ENCODE measurements at places on chromosomes 7 and 10. TPM values are rescaled to one million over a fixed set of nuclear protein-coding genes. Genes with fewer than 3 reads are reported as not detected.

DNA sequence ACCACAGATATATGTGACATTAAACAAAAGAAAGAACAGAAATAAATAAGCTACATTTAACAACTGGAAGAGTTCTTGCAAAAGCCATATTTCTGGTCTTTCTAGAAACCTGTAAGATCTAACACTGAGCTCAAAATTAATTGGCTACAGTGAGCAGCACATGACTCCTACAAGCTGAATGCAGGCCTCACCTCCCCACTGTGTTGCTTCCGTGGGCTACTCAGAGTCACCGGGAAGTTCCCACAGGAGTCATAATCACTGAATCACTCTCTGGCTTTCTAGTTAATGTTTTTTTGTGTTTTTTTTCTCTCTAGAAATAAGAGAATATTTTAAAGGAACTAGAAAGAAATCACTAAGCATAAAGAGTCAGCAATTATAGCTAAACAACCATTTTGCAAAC, 10.2 kb upstream of the MRPS24 start:
- peak; percentile 48 for DNase-seq

HOXA1 gene
- 2.5 TPM for total RNA-seq

DNA sequence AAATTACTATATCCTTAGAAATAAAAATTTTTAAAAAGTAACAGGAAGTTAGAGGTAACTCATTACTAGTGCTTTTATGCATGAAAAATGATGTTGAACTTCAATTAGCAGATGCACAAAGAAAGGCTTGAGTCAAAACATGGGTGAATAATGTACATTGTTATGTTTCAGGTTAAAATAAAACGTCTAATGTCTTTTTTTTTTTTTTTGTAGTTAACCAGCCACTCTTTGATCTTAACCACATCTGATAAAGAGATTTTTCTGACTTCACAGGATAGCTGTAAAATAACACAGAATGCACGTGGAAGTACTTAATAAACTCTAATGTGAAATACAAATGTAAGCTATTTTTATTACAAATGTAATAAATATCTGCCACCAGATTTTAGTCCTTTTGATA, 61.7 kb downstream of the GSAP start:
- DNase-seq: no peak

DNA sequence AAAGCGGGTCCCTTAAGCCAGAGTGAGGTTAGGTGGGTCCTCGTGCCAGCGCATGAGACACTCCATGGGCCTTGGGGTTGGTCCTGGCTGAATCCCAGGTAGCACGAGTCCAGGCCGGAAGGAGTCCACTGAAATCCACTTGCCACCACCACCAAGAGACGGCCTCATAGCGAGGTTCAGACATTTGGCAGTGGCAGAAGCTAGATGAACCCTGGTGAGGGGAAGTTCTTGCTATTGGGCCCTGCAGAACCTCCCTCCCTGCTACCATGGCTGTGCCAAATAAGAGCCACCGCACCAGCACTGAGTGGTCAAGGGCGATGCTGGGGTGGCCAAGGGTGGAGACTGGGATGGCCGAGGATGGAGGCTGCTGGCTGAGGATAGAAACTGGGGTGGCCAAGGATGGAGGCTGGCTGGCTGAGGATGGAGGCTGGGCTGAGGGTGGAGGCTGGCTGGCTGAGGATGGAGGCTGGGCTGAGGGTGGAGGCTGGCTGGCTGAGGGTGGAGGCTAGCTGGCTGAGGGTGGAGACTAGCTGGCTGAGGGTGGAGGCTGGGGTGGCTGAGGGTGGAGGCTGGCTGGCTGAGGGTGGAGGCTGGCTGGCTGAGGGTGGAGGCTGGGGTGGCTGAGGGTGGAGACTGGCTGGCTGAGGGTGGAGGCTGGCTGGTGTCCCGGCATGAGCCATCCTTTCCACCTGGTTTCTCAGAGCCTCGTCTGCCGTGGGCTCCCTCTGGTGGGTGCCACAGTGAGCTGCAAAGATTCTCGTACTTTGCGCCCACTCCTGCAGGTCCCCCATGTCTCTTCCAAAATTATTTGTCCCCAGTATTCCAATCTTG, 88.2 kb downstream of the ELFN1 start:
- DNase-seq: peak; percentile 11

DNA sequence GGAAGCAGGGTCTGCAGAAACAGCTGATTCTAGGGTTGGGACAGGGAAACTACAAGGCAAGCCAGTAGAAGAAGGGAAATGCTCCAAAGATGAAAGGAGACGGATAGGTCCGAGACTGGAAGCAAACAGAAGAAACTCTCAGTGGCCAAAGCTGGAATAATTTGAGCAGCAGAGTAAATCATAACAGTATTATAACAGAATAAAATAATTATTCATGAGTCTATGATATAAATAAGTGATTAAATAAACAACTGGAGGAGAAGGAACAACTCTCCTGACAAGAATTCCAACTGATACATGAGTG, 27.6 kb downstream of the EZH2 start:
- DNase-seq: no peak

GRCh38 chr7:127380479-127380878, 12.0 kb downstream of the ZNF800 start:
- no peak for DNase-seq

DNA sequence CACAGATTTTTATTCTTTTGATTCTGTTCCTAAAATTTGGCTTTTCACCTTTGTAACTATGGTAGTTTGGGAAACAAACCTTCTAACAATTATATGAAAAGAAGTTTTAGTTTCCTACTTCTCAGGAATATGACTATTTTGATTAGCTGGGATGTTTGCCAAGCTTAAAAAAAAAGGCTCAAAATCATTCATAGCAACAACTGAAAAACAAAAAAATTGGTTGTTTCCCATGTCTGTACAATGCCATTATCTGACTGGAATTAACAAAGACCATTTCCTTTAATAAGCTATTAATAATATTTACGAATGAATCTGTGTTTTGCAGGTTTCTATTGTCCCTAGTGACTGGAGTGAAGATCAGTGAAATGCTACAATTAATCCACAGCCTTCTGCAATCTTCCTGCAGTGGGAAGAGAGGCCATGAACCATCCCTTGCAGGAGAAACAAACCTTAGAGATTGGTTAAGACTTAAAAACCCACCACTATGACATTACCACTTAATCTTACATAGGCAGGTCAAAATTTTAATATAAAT, 4.2 kb downstream of the PURB start:
- DNase-seq: no peak

DNA sequence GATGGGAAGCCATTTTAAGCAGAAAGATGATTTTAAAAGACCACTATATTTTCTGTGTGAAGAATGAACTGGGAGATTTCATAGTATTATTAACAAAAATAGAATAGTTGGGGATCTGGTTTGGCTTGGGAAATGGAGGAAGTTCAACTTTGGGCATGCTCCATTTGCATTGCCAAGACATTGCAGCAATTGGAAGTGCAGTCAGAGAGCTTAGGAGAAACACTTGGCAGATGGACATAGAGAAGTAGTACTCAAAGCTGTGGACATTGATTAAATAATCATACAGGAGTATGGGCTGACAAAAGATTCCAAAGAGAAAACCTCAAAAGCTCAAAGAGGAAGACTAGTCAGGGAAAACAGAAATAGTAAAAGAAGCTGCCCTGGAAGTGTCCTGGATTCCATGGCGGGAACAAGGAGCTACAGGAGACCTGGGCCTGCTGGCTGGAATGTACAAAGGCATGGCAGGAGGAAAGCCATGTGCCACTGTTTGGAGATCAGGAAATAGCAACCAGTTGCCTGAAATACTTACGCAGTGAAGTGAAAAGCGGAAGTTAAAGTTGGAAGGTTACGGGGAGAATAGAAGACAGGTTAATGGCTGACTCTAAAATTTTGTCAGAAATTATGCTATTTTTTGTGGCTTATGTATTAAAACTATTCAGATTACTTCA, 93.6 kb upstream of the MXI1 start:
- DNase-seq: no peak

DNA sequence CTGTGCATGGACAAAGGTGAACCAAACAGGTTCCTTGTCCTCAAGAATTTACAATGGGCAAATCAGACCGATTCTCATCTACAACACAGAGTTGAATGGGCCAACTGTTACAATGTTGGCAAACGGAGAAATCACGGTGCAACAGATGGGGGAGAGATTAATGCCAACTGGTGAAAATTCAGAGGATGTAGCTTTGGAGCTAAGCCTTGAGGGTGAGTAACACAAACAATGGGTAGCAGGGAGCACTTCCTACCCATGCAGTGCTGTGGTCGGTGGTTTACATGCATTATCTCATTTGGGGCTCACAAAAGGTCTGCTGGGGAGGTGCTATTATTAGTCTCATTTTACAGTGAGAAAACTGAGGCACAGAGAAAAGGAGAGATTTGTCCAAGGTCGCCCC, 902 bp upstream of the NFE2L3 start:
- DNase-seq: no peak

DNA sequence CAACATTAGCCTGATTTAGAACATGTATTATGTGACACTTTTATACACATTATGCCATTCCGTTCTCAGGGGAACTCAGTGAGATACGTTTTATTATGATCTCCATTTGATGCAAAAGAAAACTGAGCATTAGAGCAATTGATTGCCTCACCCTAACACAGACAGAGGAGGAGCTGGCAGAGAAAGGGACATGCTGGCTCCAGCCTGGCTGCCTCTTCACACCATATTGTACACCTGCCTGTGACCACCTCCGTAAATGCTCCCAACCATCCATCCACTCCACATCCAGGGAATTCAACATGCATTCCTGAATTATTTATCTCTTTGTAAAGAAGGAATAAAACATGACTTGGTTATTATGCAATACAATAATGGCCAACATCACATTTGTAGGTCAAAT, 195.0 kb upstream of the STK17A start:
- DNase-seq: no peak

DNA sequence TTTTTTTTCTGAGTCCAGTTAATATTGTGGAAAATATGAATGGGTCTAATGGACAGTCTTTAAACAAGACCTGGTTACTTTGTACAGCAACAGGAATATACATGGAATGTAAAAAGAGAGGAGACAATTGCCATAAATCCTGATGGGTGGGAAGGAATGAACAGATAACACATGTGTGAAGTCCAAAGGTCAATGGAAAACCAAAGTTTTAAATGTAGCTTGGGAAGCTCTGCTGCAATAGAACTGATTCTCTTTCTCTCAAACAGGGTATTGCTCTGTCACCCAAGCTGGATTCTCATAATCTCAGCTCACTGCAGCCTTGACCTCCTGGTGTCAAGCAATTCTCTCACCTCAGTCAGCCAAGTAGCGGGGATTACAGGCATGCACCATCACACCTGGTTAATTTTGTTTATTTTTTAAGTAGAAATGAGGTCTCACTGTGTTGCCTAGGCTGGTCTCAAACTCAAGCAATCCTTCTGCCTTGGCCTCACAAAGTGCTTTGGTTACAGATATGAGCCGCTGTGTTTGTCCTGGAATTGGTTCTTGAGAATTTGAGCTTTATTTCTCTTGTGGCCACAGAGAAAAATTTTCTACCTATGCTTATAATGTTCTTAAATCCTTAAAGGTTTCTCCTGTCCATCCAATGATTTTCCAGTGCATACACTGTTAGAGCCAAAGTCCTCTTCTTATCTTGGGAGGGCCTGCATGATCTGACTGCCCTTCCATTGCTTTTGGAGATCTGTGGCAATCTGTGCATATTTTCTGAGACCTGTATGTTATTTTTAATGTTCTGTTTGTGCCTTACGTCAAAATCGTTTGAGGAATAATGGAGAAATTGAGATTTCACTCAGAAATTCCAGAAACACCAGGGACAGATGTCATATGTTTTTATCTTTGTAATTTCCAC, 30.7 kb upstream of the ZNF92 start:
- no peak for DNase-seq

AVL9 gene
- 30.2 TPM for total RNA-seq

DNA sequence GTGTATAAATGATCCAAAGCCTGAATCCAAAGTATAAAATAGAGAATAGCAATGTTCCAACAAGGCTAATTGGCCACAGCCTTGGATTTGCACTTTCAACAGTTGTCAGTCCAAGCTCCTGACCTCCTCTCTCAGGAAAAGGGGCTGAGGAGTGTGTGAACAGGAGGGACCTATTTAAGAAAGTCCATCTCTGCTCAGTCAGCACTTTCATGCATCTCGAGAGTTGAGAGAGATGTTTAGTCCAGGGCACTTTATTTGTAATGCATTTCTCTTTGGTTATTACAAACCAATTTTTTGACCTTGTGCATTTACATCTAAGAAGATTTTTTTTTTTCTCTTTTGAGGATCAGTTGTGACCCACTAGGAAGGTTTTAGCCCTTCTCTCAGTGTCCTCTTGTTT, 244.2 kb downstream of the CREB5 start:
- no peak for DNase-seq

SPDYE9 gene
- not detected for total RNA-seq

CRYGN gene
- total RNA-seq: not detected

- DNase-seq: no peak
Measured at GRCh38 chr10:84008878-84009277, 130.4 kb upstream of the GHITM start.

NOBOX gene
- total RNA-seq: not detected

DNA sequence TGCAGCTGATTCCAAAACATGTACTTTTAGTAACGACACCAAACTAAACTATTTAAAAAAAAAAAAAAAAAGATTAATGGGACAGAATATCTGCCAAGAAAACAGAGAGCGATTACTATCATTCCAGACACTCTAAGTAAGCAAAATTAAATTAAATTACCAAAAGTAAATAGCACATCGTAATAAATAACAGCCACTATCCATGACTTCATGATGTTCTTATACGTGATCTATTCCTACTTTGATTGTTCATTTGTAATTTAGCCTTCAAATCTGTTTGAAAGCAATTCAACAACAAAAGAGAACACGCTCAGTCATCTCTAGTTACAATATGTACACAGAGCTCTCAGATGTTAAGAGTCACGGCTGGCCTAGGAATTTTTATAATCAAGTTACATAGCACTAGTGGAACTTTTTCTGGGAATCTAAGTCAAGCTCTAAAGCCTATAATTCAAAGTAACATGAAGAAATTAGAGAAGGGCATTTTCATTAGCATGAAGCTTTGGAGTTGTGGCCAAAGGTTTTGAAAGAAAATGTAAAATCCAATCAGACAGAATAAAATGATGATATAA, 241.7 kb upstream of the NEBL start:
- DNase-seq: no peak

DNA sequence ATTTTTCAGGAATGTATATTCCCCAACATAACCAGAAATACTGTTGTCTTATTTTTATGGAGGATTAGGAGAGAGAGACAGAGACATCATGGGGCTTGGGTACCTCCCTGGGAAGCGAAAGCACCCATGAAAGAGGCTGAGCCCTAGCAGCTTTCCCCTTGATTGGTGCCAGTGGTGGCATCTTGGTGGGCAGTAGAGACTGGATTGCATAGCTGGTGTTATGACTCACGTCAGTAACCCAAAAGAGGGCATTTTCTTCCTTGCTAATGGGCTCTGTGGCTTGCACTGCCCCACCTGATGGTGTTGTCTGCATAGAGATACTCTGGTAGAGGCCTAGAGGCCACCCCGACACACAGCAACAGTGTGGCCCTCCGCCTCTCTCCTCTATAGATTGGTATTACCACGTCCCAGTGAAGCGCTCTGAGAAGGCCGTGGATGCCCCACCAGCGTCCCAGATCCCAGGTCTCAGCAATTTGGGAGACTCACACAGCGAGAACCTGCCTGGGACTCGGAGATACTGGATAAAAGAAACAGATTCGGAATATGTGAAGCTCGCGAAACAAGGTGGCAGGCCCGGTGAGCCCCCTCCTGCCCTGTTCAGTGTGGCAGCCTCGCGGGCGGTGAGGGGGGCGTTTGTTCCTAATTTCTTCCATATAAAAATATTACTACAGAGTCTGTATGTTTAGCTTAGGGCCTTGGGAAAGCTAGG, 5.8 kb downstream of the C7orf57 start:
- DNase-seq: peak; percentile 16

PTF1A gene
- not detected for total RNA-seq

BRAF gene
- total RNA-seq: 22.8 TPM

ITGA8 gene
- not detected for total RNA-seq

GRCh38 chr7:117281562-117281961, 41.3 kb downstream of the WNT2 start:
- peak; percentile 41 for DNase-seq

NUTM2B gene
- 0.50 TPM for total RNA-seq

Measured in mammary epithelial cell (primary cell).